Activated CD4-positive, alpha-beta T cell treated with anti-CD3 and anti-CD28 coated beads, Interleukin-2, amount 50 U/mL, for 16 hours (primary cell): ENCODE measurements at places on chromosomes 5 and 9.

DNA sequence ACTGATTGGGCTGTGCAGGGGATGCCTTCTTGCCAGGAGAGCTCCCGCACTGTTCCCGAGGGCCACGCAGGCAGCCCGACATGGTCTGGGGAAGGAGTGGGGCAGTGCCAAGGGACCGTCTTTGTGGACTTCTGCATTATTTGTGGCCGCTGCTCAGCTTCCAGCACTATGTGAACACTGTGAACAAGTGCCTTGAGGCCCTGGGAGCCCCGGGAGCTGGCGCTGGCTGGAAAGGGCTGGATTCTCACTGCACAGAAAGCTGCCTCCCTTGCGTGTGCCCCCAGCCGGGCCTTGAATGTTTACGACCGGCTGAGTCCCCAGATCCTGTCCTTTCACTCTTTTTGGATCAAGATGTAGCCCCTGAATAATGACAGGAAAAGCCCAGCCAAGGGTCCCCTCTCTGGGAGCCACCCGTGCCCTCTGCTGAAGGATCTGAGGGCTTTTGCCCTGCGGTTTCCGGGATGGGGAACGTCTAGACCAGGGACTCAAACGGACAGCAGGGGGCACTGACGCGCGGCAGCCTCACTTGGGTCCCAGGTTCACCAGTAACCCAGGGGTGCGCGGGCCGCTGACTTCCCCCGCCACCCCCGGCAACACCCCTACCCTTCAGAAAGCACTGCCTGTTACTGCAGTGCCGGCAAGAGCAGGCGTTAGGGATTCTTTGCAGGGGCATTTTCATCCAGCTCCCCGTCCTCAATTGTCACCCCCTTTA is 98.9 kb upstream of the FCN2 start:
- peak; percentile 12 for DNase-seq

DNA sequence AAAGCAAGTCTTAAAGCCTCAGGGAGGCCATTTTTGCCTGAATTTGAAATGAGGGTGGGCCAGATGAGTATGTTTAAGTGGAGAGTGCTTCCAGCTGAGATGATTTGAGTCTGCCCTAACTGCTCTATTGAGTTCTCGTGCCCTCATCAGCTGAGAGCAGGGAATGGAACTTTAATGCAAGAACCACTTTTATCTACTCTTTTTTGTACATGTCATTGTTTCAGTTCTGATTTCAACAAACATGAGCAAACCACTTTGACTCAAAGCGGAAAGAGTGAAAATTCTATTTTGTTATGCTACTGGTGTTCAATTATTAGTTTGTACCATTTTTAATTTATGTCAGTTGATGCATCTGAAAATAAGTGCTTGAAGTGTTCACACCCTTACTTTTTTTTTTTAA is 35.8 kb downstream of the DCAF10 start:
- peak; percentile 76 for DNase-seq

DNA sequence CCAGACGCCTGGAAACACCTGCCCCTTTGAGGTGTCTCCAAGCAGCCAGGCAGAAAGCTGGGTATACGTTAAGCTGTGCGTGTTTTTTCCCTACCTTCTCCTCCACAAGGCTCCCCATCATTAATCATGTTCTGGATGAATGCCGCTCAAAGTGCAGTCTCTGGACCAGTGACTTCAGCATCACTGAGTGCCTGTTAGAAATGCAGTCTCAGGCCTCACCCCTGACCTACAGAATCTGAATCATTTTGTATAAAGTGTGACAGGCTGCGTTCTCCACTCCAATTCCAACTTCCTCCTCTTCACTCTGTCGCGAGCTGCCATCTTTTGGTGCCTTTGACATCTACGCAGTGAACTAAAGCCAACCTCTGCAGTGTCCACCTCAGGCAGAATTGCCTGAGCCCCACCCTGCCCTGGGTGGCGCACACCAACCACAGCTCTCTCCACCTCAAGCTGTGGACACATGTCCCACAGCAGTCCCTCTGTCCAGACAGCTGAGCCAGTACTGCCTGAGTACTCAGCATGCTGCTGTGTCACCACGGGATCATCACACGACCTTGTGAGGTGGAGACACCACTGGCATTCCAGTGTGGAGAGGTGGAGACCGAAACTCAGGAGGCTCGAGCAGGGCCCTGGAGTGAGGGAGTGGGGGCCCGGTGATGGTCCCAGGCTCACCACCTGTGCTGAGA is 14.2 kb downstream of the PTPN3 start:
- no peak for DNase-seq

GRCh38 chr9:110006657-110007056 is 201.3 kb downstream of the C9orf152 start:
- no peak for DNase-seq

DNA sequence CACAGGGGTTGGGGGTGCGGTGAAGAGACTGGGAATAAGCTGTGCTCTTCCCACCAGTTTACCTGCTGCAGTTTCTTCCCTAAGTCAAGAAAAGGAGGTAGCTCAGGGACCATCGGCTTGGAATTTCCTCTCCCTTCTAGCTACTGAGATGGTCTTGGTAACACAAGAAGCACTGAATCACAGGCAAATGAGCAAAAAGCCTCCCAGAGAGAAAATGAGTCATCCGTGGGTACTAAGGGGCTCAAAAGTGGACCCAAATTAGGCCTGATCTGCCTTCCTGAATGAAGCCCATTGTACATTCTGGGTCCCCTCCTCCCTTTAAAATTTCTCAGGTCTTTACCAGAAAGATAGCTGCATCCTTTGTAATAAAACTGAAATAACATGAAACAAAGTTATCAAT is 49.9 kb downstream of the PTPN3 start:
- no peak for DNase-seq

DNA sequence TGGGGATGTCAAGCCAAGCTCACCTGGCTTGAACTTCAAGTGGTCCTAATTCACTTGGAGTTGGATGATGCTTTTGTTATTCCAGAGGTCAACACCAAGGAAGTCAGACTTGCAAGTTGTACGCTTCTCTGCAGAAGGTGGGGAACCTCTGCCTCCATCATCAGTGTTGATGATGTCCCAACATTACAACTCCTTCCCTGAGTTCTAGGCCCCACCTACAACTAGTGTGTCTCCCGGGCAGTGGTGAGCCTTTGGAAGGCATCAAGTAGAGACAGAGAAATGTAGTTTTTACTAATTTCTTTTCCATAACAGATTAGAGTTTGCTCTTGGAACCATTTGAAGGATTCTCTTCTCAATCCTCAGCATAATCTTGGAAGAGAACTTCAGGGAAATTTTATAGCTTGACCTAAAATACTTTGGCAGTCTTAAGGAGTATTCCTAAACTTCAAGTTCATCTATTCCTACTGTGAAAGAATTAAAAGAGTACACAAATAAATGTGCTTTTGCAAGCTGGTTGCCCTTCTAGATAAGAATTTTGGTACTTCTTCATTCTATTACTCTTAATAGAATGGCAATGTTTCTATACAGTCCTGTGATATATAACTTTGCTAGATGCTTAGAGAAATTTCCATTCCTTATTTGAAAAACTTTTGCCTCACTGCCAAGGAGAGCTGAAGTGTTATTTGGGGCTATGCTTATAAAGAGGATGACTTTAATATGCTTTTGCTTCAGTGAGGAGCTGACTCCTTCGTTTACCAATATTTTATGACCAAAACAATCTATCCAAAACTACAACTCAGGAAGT is 12.0 kb downstream of the MAMDC2 start:
- no peak for DNase-seq

DNA sequence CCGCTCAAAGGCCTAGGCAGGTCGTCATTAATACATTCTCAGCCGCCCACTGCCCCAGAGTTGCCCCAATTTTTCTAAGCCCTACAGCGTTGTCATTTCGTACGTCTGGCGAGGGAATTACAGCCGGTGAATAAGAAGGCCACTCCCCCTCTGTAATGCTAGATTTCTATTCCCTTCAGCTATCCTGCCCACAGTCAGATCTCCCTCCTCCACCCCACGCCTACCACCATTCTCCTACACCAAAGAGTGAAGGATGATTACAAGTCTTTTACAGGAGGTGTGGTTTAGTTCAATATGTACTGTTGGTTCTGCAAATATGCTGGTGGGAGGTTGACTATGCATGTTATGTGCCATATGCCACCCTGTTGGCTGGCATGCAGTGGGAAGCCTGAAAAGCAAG is 83.7 kb upstream of the SMIM15 start:
- DNase-seq, result no peak

GRCh38 chr5:176543428-176544182 is 5.5 kb upstream of the CDHR2 start:
- DNase-seq, result peak; percentile 82

GRCh38 chr5:37247036-37247435 is 2.1 kb downstream of the CPLANE1 start:
- no peak for DNase-seq

DNA sequence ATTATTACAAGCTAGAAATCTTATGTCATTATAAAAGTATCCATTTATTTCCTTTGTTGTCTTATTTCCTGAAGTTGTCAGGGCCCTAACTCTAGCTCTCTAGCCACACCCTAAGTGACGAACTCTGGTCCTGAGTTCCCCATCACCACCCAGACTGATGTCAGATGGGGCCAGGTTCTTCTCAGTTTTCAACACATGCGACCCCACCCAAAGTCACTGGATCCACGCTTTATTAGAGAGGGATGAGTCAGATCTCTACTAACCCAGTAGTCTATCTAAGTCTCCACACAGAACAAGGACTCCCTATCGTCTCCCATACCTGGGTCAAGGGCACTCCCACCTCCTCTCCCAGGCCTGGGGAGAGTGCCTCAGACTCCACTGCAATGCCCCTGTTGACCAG is 6.8 kb upstream of the FEM1C start:
- no peak for DNase-seq

GRCh38 chr9:76873821-76874220 is 32.1 kb downstream of the PRUNE2 start:
- no peak for DNase-seq

GRCh38 chr9:91949946-91950664 is at the start of gene ROR2:
Gene ROR2 (minus strand): TSS chr9:91950228.
- peak; percentile 57 for DNase-seq

DNA sequence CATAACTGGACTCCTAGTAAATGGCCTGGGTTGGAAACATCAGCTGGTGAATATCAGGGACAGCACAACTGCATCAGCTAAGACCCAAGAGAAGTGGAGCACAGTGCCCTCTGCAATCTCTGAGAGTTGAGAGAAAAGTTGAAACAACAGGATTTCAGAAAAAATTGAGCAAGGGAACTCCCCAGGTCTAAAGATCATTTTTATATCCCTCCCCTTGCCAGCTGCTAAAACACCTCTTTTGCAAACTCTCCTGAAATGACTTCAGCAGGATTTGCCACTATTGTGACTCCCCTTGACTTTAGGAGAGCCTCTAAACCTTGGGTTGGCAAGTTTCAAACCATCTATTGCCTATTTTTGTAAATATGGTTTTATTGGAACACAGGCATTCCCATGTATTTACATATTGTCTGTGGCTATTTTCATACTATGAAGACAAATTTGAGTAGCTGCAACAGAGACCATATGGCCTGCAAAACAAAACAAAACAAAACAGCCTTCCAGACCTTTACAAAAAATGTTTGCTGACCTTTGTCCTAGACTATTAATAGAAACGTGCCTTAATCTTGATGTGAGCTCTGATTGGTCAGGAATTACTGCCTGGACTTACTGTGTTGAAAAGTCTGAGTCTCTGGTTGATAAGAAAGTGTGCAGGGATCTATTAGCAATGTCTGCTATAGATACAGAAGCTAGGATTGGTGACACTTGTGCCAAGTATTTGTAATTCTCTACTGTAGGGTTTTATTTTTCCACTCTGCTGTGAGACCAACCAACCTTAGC is 37.7 kb upstream of the PLPPR1 start:
- no peak for DNase-seq

GRCh38 chr5:4661326-4661725 is 478.8 kb upstream of the ADAMTS16 start:
- DNase-seq, result no peak

- DNase-seq, result peak; percentile 30
Observed at GRCh38 chr9:22244139-22245011, 202.2 kb upstream of the DMRTA1 start.

DNA sequence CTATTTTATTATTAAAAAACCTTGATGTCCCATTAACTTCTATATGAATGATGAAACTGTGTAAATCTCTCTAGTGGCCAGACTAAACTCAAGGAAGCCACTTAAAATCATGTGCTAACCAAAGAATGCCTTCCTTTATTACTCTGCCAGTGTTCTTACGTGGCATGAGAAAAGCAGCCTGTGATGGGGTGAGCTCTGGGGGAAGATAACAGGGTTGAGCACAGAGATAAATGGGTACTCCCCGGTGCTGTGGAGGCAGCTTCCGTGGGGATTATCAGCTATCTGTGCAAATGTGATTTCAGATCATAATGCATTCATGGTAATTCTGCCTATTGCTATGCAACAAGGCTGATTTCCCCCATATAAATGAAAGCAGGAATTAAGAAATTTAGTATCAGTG is 181.3 kb downstream of the CAVIN4 start:
- DNase-seq, result no peak

DNA sequence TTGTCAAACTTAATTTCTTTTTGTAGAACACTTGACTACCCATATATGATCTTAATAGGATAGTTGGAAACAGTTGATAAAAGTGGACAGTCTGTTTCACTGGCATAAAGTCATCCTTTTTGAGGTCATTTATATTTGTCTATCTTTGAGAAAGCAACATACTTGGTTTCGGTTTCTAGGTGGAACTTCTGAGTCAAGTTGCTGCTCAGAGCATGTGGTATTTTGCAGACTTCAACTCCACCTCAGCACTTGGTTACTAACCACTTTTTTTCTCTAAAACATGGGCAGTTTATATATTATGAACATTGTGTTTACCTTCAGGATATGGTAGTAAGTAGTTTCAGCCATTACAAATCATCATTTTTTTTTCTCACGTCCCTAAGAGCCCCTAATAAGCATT is 1749.0 kb upstream of the C9orf72 start:
- DNase-seq, result no peak

DNA sequence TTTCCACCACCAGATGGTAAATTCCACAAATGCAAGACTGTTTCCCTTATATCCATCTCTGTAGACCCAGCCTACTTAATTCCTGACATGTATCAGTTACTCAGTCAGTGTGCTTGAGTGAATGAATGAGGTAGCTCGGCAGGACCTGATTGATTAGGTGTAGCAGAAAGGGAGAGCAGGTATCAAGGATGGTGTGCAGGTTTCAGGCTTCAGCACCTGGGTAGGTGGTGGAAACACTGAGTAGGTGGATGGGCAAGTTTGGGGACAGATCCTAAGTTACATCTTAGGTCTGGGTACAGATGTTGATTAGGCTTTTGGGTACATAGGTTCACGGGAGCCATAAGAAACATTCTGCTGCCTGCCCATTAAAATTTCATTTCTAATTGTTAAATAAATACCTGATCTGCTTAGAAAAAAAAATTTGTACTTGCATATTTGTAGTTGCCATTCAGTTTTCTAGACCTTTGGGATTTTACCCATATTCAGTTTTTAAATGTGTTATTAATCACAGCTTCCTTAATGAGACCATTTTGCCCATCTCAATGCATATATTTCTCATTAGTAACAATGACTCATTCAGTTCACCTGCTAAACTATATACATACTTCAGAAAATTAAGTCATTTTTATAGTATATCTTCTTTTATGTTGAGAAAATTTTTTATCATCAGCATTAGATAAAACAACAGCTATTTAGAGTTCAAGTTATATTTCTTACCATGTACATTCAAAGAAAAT is 111.8 kb downstream of the INIP start:
- DNase-seq, result peak; percentile 12

- DNase-seq, result no peak
Observed at GRCh38 chr9:110850401-110851135, 182.0 kb downstream of the MUSK start.
